GDM1 (cell line): ENCODE measurements at places on chromosomes 16 and 17.

DNA sequence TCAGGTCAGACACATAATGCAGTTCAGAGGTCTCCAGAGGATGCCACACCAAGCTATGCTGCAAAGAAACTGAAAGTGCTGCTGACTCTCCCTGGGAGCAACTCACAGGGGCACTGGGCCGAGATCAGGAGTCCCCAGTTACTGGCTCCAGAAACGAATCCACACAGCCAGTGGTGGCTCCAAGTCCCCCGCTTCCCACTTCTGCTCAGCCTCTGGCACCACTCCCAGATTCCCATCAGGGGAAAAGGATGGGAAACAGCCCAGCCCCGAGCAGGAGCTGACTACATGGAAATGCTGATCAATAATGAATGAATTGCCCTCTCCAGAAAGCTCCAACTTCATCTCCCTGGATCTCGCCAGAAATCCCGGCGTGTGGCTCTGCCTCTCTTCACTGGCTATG lies 62.3 kb upstream of the CDH5 start:
- no peak for DNase-seq

GRCh38 chr17:45081047-45081703 lies 20.1 kb downstream of the NMT1 start:
- DNase-seq, result no peak

GRCh38 chr17:74888469-74888868 lies 5.0 kb downstream of the FADS6 start:
- DNase-seq, result no peak

GRCh38 chr17:33109336-33110072 lies 117.9 kb downstream of the SPACA3 start:
- DNase-seq, result no peak

DNA sequence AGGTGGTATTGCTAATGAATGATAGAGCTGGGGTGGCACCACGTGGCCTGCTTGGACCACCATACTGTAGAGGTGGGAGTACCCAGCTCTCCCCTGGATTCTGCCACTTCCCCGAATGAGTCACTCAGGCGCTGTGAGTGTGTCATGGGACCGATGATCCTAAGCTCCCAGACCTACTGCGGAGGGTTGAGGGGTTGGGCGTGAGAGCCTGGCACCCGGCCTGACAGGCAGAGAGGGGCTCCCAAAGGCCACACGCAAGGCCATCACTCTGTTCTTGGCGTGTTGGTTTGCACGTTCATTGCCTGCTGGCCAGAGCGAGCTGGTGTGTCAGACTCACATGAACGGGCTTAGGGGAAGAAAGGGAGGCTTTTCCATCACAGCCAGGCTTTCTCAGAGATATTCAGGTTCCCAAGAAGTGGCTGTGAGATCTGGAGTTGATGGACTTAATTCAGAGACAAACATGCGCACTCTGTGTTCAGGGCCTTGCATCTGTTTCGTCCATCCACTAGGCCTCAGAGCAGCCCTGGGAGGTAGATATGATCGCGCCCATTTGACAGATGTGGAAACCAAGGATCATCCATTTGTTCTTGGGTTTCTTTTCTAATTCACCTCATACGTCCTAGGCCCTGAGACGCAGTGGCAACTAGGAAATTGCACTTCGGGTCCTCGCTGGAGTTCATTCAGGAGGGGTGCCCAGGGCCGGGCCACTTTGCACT lies 41.4 kb downstream of the CMIP start:
- DNase-seq, result no peak

- DNase-seq, result no peak
Measured at GRCh38 chr17:6020376-6021010, 49.7 kb upstream of the WSCD1 start.

DNA sequence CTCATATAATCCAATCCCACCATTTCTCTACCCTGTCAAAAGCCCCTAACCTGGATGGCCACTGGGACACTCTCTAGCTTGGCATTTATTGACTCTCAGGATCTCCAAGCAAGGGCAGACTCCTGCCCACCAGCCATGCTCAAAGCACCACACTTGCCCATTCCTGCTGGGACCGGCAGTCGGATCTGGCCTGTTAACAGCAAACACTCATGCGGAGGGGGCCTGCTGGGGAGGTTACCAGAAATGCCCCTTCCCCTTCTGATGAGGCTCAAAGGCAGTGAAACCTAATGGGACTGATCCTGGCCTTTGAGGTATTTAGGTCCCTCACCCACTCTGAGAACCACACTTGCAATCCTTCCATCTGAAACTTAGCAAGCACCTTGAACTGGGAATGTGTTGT lies 6.5 kb upstream of the CCL1 start:
- DNase-seq, result no peak

- DNase-seq, result no peak
Measured at GRCh38 chr16:9338510-9338909, 247.1 kb downstream of the HAPSTR1 start.

GRCh38 chr17:12865769-12866168 lies 76.5 kb downstream of the ARHGAP44 start:
- no peak for DNase-seq

- no peak for DNase-seq
Measured at GRCh38 chr16:72917051-72917450, 130.9 kb downstream of the ZFHX3 start.

DNA sequence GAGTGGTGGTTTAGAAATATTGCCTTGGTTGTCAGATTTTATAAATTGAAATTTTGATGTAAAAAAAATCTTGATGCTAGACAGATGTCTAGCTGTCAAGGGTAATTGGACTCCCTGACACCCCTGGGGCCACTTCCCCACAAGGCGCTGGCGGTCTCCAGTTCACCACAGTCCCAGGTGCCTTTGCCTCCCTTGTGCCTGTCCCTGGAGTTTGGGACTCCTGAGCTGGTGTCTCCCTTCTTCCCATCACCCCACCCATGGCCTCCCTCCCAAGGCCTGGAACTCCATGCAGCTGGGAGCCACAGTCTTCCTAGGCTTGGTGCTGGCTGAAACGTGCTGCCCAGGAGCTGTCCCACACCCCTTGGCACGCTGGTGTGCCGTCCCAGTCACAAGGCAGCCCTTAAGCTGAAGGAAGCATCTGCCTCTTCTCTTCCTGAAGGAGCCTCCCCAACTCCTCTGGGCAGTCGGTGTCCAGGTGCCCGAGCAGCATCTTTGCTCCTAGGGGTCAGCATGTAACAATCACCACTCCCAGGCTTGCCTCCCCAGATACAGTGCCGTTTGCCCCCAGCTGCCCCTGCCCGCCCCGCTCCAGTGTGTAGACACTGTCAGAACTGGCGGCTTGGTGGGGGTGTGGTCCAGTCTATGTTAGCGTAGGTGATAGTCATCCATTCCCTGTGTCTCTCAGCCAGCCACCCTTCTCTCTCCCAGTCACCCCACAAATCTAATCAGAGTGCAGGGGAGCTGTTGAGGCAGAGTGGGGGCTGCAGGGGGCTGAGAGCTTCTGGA lies 26.2 kb downstream of the POLR3E start:
- DNase-seq, result no peak
